ENCODE measurements at places on chromosomes 4 and X.

GRCh38 chr4:7193030-7193958 is 956 bp downstream of the SORCS2 start:
- peaks cover 17% of the 10 kb centered on the region for H3K27me3 ChIP-seq
- no peak for DNase-seq
- peak overlapping the region; percentile 34 for H3K4me3 ChIP-seq
- no peak overlapping the region for H3K27ac ChIP-seq
- peaks cover 6% of the 10 kb centered on the region for H3K4me1 ChIP-seq
- H3K36me3 ChIP-seq: no peaks in the 10 kb centered on the region

DNA sequence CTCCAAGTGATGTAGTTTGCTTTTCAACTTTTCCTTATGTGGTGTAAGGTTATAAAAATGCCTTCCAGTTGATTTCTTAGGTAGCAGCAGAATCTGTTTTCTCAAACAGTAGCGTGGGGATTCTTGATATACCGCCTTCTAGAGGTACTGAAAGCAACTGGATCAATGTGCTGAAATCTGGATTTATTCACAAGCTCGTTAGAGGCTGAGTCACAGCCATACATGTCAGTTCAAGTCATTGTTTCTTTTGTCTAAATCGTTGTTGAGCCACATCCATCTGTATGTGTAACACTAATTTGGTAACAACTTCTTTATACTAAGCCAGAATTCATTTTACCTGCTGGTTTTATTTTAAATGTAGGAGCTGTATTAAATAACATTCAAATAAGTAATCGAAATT is 200.0 kb upstream of the MAD2L1 start:
- no peak overlapping the region for H3K27ac ChIP-seq
- DNase-seq: no peak
- no peaks in the 10 kb centered on the region for H3K4me1 ChIP-seq
- H3K36me3 ChIP-seq: no peaks in the 10 kb centered on the region
- no peaks in the 10 kb centered on the region for H3K27me3 ChIP-seq
- no peak overlapping the region for H3K4me3 ChIP-seq

DNA sequence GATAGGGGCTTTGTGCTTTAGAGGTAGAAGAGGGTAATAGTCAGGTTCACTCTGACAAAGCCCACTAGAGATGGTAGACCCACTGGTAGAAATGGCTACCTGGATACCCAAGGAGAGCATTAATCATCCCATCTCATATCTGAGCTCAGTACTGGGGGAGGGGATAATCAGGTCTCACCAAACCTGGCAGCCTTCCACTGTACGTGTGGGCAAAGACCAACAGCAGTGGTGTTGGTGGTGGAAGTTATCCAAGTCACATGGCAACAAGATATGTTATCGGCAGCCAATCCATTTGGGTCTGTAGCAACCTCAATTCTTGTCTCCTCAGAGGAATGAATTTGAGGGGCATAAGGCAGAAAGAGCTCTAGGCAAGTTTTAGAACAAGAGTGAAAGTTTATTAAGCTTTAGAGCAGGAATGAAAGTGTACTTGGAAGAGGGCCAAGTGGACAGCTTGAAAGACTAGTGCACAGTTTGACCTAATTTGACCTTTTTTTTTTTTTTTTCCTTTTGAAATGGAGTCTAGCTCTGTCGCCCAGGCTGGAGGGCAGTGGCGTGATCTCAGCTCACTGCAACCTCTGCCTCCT is 67.0 kb upstream of the CXCL13 start:
- no peak overlapping the region for H3K27ac ChIP-seq
- H3K4me3 ChIP-seq: no peak overlapping the region
- no peaks in the 10 kb centered on the region for H3K36me3 ChIP-seq
- DNase-seq: no peak
- H3K4me1 ChIP-seq: no peaks in the 10 kb centered on the region

DNA sequence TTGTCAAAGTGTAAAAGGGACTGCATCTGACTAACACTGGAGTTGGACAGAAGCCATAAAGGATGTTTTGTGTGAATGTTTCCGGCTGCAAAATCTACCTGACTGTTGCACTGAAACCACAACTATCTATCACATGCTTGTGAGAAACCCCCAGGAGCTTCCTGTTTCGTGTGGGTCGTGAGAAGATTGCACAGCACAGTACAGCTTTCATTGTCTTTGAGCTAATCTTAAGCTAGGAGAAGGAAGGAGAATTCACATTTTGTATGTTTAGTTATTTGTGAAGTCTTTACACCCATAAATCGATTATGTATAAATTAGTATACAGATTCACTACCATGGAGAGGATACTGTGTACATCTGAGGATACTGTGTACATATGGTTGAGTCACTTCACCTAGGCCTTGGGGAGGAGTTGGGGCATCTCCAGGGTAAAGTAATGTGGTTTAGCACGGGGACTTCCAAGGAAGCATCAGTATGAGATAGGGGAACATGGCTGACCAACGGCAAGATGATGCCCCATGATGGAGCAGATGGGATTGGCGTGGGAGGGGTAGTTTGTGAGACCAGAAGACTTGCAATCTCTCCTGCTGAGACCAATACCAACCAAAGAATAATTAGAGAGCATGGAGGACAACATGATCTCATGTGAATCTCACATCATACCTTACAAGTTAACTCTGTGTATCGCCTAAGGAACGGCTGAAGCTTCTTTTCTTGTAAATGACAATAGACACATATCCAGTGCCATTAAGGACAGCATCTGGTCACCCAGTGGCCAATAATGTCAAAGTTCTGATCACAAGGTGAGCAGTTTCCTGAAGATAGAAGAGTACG is 43.1 kb upstream of the FAM9C start:
- H3K4me1 ChIP-seq: no peaks in the 10 kb centered on the region
- H3K27ac ChIP-seq: no peak overlapping the region
- no peaks in the 10 kb centered on the region for H3K27me3 ChIP-seq
- no peak for DNase-seq
- H3K4me3 ChIP-seq: no peak overlapping the region
- no peaks in the 10 kb centered on the region for H3K36me3 ChIP-seq

DNA sequence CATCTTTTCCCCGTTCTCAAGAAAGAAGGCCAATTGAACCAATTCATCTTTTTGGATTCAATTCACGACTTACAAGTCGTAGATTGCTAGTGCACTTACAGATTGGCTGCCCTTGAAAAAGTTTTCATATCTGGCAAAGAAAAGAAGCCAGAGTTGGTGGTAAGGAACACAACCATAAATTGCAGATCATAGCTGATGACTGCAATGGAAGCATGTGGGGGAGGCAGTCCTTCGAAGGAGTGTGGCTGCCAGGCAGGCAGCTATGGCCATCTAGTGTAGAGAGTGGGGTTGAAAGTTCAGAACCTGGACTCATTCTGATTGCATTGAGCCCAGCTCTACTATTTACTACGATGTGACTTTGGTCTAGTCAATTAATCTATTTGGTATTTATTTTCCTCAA is 4.5 kb downstream of the GPM6A start:
- no peak overlapping the region for H3K27ac ChIP-seq
- H3K4me1 ChIP-seq: no peaks in the 10 kb centered on the region
- no peaks in the 10 kb centered on the region for H3K27me3 ChIP-seq
- no peak overlapping the region for H3K4me3 ChIP-seq

DNA sequence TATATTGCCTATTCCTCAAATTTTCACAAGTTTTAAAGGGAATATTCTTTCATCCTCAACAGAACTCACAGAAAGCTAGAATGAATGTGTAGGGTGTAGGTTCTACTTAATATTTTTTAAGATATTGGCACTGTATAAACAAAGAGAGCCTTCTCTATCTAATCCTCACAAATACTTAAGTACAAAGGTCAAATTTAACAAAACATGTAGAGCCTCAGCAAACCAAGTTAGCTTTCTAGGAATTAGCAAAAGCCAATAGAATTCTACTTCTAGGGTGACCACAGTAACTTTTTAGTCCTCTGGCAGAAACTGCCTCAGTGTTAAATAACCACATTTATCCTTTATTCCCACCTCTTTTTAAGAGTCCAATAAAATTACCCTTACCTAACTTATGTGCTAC is 19.3 kb downstream of the DHX15 start:
- peaks cover 43% of the 10 kb centered on the region for H3K4me1 ChIP-seq
- H3K27me3 ChIP-seq: no peaks in the 10 kb centered on the region
- no peak overlapping the region for H3K27ac ChIP-seq
- H3K4me3 ChIP-seq: no peak overlapping the region
- no peaks in the 10 kb centered on the region for H3K36me3 ChIP-seq
- DNase-seq: no peak

DNA sequence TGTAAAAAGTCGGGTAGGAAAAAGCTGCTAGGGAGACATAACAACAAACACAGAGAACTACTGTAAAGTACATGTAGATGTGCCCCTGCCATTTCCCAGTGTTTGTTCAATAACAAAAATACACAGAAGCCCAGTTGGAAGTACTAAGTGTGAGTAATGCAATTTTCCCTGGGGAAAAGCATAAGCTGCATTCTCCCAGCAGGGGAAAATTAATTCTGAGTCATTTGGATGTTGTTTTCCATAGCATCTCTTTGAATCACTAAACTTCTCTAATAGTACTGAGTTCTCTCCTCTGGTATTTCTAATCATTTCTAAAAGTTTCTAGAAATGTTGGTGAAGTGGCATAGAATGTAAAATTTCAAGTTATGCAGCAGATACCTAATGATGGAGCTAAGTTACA is 1114.9 kb downstream of the C4orf33 start:
- H3K27ac ChIP-seq: no peak overlapping the region
- no peak for DNase-seq
- H3K4me1 ChIP-seq: no peaks in the 10 kb centered on the region

DNA sequence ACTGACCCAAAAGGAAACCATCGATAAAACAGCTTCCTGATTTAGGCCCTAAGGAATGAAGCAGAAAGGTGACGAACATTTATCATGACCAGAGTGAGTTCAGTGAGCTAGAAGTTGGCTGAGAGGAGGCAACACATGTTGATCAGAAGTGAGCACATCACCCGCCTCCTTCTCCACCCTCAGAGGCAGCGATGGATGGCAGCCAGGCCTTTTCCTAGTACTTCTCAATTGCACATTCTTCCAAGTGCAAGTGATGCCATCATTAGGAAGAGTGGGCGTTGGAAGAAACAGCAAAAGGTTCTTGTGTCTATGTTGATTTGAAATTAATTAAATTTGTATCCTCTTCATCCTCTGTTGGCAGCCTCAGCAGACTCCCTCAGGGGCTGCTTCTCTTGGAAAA is 51.7 kb downstream of the TMEM154 start:
- H3K27ac ChIP-seq: no peak overlapping the region
- H3K4me1 ChIP-seq: no peaks in the 10 kb centered on the region
- DNase-seq: no peak

DNA sequence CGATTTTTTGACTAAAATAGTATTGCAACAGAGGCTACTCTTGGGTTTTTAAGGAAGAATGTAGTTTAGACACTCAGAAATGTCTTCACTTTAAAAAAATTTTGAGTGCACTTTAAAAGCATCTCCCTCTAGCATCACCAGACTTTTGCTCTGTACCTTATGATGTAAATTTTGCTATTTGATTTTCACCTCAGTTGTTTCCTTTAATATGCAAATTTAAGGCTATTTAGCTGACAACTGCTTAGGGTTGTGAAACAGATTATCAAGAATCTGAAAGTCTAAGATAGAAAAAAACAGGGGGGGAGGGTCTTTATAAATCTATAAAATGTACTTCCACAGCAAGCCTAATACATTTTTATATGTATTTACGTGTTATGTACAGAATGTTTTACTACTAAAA is 92.9 kb upstream of the USP38 start:
- H3K4me3 ChIP-seq: no peak overlapping the region
- DNase-seq: no peak
